Muscle of back (tissue), 13 donors: ENCODE measurements at places on chromosomes 1 and 21.

DNA sequence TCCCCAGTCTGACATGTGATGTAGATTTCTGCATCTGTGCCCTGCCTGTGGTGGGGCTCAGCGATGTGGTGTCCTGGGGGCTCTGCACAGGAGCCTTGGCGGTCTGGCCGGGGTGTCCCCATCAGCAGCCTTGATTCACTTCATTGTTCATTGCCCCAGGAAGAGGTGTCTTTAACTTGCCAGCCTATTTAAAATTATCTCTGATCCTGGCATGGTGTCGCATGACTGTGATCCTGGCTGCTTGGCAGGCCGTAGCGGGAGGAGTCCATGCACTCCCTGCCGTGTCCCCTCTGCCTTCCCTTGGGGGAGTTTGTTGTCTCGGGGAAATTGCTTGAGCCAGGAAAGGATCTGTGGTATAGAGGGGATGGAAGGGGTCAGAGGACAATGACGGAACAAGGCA is 59.9 kb downstream of the TRIM11 start:
- no peak for DNase-seq

DNA sequence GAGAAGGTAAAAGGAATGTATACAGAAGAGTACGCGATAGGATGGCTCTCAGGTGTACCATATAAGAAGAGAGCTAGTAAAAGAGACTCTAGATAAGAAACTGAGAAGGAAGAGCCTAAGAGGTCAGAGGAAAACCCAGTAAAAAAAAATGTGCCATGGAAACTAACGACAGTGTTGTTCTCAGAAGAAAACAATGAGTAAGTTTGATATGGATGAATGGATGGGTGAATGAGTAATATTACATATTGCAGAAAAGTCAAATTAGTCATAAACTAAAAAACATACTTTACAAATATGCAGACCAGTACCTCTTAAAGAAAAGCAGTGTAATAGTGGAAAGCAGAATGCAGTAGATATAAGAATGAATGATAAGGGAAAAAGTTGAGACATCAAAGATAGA is 316.2 kb downstream of the HMCN1 start:
- DNase-seq = no peak

GRCh38 chr1:156559797-156560385 is 12.5 kb downstream of the IQGAP3 start:
- no peak for DNase-seq

- DNase-seq = no peak
Measured at GRCh38 chr1:165927169-165927568, 99.8 kb downstream of the UCK2 start.

- DNase-seq = no peak
Measured at GRCh38 chr1:209756615-209757445, 977 bp downstream of the TRAF3IP3 start.

DNA sequence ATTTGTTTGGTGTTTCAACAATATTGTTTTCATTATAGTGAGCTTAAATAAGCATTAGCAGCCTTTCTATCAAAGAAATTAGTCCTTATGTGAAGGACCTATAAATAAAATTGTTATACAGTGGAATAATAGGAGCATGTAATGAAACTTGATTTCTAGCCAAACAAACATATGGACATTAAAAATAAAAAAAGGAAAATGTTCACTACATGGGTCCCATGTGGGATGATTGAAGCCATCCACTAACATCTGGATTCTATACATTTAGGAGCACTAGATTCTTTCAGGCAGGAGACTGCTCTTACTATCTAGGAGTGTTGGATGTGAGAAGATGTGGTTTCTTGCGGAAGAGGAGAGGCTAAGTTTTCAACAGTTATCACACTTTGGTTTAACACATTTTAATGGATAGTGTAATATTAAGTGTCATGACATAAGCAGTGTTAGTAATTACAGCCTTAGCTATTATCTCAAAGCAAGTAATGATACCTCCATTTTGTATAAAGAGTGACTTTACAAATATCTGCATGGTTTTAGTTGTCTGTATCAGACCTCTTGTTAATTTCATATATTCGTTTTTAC is 62.3 kb downstream of the LYPLAL1 start:
- DNase-seq = no peak

- no peak for DNase-seq
Measured at GRCh38 chr1:8134546-8135235, 108.6 kb upstream of the ERRFI1 start.

- DNase-seq = no peak
Measured at GRCh38 chr1:109185990-109186732, 27.6 kb upstream of the SARS1 start.

GRCh38 chr1:92902406-92902744 is 58.9 kb downstream of the DIPK1A start:
- DNase-seq = no peak

DNA sequence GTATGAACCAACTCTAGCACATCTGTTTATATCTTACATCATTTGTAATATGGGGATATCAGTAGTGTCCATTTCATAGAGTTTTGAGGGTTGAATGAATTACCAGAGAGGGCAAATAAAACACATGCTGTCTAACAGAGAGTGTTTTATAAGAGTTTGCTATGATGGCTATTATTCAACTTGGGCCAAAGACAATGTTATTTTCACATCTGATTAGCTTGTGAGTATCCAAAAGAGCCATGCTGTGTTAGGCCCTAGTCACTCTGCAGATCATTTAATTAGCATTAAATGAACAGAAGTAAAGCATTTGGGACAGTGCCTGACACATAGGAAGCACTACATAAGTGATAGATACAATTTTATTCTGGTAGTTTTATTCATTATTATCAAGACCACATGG is 4.2 kb upstream of the RNF11 start:
- DNase-seq = no peak

DNA sequence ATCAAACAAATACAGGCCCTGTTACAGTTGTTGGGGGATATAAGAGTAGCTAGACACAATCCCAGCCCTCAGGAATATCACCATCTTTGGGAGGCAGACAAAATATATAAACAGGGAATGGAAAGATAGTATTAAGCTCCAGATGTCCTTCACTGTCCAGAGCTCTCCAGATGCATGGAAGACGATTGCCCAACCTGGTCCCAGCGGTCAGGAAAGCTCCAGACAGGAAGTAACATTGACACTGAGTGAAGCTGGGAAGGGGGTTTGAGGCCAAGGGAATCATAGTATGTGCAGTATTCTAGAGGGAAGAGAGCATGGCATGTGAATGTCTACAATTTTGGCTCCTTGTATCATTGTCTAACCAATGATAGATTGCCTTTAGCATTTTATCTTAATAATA is 173.9 kb upstream of the HOOK1 start:
- DNase-seq = peak; percentile 49

GRCh38 chr1:169236143-169236542 is 129.7 kb downstream of the ATP1B1 start:
- DNase-seq = peak; percentile 43

DNA sequence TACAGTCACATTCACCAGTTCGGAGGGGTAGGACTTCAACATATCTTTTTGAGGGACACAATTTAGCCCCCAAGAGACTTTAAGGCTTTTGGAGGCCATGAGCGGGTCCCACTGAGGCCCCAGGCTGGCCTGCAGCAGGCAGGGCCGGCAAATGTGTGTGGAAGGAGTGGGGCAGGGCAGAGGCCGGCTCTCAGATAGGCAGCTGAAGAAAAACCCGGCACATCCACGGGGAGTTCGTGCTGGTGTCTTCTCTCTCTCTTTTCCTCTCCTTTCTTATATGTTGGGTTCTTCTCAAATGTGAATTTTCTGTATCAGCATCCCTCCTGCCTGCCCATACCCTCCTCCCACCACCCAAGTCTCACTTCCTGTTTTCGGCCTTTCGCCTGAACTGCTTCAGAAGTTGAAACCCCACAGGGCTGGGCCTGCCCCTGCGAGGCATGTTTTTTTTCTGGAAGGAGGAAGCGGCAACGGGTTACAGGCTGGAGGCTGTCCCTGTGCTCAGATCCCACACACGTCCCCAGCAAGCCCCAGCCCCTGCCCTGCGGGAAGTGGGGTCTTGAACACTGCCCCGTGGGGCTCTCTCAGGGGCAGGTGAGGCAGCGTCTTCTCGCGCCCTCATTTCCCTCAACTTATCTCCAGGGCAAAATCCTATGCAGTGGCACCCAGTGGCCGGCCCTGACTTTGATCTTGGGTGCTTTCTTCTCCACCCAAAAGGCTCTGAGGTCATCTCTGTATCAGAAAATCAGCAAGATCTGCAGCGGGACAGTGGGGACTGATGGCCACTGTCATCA is 9.7 kb upstream of the UMODL1 start:
- no peak for DNase-seq

DNA sequence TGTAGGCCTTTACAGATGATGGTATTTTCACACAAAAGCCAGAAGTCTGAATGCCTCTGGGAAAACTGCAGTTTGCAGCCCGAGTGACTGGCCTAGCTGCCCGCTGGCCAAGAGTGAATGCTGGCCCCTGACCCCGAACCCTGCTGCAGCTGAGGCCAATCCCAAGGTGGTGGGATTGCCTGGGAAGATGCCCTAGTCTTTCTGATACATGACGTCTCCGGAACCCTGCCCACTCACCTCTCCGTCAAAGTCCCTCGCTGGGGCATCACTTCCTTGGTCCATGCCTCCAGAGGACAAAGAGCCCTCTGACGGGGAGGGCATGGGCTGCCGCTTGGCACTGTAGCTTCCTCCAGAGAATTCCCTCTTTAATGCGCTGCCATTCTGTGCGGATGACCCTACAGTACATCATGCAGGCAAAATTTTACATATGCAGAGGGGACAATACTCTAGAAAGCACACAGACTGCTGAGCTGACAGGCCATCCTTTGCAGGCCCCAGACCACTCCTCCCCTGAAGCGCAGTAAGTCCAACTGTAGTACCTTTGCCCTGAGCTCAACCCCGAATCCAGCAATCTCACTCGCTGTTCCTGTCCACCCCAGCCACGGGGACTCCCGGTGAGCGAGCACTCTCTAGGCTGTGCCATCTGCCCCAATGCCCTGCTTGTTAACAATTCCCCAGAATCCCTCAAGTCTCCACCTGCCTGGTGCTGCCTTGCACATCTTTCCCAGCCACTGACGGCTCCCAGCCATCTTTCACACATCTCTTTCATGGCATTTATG is 54.7 kb downstream of the COQ8A start:
- no peak for DNase-seq

DNA sequence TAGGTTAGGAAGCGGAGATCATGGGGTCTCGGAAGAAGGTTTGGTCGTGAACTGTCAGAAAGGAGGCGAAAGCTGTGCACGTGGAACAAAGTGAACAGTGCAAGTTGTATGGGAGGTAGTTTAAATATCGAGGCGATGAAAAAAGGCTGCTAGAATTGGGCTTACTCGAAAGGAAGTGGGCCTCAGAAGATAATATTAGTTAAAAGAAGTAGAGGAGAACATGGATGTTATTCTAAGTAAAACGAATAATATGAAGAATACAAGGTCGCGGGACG is 571 bp downstream of the WDR3 start:
- DNase-seq = no peak

GRCh38 chr1:36089393-36090121 is 865 bp downstream of the ADPRS start:
- DNase-seq = no peak

- no peak for DNase-seq
Measured at GRCh38 chr1:53614231-53615021, 124.5 kb downstream of the GLIS1 start.

GRCh38 chr1:14112613-14113012 is 412.6 kb downstream of the PRDM2 start:
- no peak for DNase-seq

DNA sequence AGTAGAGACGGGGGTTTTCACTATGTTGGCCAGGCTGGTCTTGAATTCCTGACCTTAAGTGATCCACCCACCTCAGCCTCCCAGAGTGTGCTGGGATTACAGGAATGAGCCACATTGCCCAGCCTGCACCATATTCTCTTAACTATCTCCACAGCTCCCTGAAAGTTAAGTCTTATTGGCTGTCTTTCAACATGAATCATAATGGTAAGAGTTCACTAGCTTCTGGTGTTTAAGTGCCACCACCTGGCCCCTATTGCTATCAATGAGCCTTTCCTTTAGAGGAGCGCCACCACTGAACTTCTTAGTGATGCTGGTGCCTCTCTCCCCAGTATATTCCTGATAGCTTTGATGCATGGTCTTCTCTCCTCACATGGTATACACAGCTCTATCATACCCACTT is 15.7 kb downstream of the ZFYVE9 start:
- no peak for DNase-seq

- no peak for DNase-seq
Measured at GRCh38 chr21:31698461-31698860, 33.5 kb downstream of the SCAF4 start.
